ENCODE measurements at places on chromosomes 11 and 22.
A peak's percentile ranks its signal among the peaks of the same experiment; 100 is the strongest.

- DNase-seq = no peak
These were observed 398.8 kb downstream of the GUCY1A2 start for GRCh38 chr11:106619320-106619990.

DNA sequence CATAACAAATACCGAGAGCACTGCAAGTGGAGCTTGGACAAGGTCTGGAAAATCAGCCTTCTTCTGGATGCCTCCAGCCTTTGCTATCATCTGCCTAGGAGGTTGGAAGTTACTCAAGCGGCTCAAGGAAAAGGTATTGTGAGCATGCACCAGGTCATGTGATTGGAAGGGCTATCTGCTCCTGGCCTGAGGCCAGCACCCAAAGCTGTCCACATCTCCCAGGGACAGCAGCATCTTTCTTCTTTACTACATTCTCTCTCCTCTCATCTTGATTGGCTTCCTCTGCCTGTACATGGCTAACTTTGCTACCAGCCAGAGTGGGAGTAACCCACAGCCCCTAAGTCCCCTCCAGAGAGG is 44.2 kb upstream of the AMPD3 start:
- no peak for DNase-seq

GRCh38 chr22:37416827-37417226 is 10.5 kb downstream of the ELFN2 start:
- peak; percentile 22 for DNase-seq

DNA sequence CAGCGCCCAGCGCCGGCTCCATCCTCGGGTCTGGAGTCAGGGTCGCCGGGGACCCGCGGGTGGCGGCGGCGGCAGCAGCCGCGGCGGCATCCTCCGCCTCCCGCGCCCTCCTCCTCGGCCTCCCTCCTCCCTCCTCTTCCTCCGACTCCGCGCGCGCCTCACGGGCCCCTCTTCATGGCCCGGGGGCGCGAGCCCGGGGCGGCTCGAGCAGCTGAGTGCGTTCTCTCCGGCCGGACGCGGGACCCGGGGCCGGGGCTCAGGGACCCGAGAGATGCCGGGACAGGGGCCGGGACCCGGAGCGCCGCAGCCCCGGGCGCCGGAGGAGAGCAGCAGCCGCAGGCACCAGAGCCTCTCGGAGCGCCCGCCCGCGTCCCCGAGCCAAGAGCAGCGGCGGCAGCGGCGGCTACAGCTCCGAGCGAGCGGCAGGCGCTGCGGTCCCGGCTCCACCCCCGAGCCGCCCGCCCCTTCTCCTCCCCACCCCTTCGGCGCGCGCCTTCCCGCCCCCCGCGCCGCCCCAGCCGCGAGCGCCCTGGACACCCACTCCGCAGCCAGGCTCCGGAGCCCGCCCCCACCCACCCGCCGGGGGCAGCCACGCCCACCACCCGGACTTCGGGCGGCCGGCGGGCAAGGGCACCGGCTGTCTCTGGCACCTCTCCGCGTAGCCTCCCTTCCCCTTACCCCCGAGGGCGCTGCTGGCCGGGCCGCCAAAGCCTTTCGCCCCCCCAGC is at the start of gene CHST1:
CHST1 (minus strand) TSS at position 417 of the 727 bp plus-strand sequence. CDS start 14,699 bp downstream, outside the sequence.
- DNase-seq = no peak

DNA sequence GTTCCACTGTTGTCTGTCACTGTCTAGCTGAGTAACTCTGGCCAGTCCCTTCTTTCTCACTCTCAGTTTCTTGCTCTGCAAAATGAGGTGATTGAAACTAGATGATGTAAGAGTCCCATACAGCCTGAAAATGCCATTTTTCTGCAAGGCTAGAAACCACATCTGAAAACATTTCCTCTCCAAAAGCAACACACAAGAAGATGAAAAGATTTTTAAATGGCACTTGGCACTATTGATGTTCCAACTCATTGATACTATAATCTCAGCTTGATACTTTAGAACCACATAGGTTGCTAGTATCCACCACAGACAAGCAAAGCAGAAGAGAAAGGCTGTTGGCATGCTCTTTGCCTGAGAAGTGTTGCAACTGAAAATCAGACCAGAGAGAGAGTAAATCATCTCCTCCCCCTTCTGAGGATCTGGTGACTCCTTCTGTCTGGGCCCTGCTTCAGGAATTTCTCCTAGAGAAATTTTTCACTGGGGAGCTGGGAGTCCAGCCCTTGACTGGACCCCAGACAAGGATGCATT is 1217.9 kb downstream of the LRRC4C start:
- no peak for DNase-seq

DNA sequence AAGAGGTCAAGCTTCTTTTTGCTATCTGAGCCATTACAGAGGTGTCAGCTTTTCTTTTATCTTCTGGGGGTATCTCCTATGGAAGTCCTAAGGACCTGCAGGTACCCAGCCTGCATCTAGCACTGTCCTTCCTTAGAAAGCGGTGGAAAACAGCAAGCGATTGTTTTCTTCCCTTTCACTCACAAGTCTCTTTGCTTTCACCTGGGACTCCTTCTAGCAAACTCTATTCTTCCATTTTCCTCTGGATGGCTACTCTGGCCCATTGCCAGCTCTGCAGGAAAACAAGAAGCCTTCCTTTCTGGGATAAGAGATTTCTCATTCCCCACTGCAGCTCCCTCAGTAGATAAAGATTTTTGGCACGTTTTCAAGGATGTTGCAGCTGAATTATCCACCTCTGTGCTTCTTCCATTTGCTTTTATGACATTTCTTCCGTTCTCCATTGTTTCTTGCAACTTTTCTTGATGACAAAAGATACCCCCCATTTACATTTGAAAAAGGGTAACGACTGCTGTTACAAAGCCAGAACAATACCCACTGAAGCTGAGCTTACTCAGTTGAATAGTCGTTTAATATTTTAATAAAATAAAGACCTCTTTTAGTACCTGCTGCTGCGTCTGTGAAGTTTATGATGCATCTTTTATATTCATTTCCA is 40.2 kb upstream of the BDNF start:
- no peak for DNase-seq

DNA sequence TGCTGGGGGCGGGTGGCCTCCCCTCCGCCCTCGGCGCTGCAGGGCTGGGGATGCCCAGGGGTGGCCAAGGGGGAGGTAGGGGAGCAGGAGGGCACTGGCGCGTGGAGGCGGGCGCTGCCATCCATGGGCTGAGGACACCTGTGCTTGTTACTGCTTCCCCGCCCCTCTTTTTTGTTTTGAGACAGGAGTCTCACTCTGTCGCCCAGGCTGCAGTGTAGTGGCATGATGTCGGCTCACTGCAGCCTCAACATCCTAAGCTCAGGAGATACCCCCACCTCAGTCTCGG is 683 bp upstream of the FADS3 start:
- DNase-seq = no peak

GRCh38 chr11:72295471-72295870 is 51.5 kb upstream of the PHOX2A start:
- DNase-seq = no peak

DNA sequence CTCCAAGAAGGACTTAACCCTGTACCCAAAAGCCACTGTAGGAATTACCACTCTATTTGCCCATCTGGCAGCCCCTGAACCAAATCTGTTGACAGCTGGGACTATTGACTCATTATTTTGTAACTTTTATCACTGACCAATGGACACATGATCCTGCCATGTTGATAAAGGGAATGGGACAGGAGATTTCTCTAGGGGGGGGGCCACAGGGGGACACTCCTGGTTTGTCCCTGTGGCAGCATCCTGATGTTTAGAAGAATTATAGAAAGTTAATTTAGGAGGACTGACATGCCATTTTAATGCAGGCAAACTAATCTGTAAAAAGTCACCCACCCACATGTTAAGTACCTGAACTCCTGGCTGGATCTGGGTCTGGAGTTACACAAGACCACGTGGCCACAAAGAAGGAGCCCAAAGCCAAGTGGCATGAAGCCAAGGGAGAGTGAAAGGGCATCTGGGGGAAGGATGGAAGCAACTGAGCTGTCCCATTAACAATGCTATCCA is 558.1 kb downstream of the ETS1 start:
- no peak for DNase-seq

DNA sequence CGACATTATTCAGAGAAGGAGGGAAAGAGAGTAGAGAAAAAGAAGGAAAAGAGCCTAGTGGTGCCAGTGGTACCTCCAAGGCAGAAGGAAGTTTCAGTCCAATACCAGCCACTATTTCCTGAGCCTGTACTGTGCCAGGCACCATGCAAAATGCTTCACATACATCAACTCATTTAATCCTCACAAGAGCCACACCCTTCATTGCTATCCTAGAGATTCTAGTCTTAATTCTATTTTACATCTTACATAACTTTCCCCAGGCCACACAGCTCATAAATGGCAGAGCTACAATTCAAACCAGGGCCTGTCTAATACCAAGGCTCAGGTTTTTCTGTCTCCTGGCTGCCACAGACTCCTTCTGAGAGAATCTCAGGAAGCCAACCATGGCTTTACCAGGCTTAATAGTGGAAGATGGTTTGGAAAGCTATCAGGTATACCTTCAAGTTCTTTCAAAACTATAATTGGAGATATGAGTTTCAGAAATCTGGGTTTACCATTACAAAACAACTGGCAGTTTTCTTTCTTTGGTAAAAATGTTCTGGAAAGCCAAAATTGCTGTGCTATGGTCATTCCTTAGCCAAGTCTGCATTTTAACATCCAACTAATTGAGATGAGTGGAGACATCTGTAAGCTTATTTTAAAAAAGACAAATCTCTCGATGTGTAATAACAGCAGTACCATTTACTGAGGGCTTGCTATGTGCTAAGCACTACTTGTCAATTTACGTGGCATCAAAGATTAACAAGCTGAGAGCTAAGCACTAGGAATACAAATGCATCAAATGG is 225.1 kb upstream of the PITPNB start:
- DNase-seq = no peak

- no peak for DNase-seq
These were observed 114.0 kb downstream of the ABTB2 start for GRCh38 chr11:34243600-34244464.

DNA sequence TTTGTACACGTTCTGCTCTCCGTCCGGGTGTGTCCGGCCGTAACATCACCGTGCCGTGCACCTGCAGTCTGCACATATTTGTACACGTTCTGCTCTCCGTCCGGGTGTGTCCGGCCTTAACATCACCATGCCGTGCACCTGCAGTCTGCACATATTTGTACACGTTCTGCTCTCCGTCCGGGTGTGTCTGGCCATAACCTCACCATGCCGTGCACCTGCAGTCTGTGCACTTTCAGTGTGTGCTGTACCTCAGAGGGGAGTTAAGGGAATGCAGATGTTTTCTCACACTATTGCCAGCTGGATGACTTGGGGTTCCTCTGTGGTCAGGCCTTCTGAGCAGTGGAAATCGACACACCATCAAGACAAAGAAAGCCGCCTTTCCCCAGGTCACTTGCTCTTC is 4.2 kb downstream of the TTLL8 start:
- no peak for DNase-seq

DNA sequence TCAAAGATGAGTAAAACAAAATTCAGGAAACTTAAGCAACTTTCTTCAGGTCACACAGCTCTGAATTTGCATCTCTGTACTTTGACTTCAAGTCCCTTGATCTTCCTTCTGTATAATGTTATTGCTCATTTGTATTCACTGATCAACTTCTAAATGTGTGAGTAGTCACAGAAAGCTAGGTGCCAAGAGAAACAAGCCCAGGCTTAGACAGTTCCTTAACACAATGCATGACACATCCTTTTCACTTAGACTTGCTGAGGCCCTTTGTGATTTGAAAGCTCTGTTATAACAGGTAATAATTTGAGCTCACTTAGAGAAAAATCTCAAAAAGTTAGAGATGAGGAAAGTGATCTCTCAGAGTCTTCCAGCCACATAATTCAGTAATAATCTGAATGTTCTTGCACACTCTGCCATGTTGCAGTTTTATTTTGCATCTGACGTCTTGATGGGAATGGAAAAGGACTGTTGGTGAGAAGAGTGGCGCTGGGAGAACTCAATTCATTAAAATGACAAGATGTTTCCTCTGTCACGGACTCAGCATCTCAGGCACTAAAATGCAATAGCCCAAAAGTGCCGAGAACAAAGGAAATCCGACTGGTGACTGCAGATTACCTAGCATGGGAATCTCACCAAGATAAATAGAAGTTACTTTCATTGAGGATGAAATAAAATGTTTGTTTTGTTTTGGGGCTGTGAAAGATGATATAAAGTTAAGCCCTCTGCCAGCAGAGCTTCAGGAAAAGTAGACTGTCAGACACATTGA is 665.3 kb downstream of the OPCML start:
- DNase-seq = no peak

DNA sequence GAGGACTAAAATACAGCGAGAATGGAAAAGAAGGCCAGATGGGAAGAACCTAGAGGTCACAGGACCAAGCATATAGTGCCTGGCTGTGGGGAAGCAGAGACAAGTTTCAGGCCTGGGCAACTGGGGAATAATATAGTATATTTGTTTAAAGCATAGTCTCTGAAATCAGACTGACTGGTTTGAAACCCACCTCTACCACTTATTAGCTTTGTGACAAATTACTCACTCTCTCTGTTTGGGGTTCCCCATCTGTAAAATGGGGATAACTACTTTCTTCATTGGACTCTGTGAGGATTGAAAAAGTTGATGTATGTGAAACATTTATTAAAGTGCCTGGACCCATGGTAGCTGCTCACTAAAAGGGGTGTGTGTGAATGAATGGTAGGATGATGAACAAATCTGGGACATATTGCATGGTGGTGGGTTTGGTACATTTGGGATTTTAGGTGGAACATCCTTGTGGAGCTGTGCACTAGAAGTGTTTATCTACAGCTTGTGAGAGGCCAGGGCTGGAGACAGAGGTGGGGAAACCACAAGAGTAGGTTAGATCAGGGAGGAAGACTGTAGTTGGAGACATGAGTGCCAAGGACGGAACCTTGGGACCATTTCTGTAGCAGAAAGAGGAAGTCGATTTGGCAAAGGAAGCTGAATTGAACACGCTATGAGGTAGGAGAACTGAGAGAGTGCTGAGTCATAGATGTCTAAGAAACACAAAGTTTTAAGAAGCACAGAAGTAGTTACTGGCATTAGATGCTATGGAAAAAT is 52.6 kb downstream of the SWAP70 start:
- peak; percentile 35 for DNase-seq

GRCh38 chr11:19628018-19628417 is 84.6 kb upstream of the NAV2 start:
- DNase-seq = no peak

- DNase-seq = no peak
These were observed 21.3 kb downstream of the CASP12 start for GRCh38 chr11:104876861-104877431.

Measured in CD4-positive, CD25-positive, alpha-beta regulatory T cell (primary cell).